Stimulated activated CD8-positive, alpha-beta memory T cell treated with anti-CD3 and anti-CD28 coated beads, Interleukin-7, amount 100 ng/mL, for 48 hours (primary cell): ENCODE measurements at places on chromosomes 5 and 9.

GRCh38 chr5:138077064-138077696 is 6.7 kb upstream of the WNT8A start:
- no peak for DNase-seq

- no peak for DNase-seq
Observed at GRCh38 chr5:45796959-45797553, 100.9 kb upstream of the HCN1 start.

GRCh38 chr9:99105152-99106043 is 485 bp downstream of the TGFBR1 start:
- peak; percentile 26 for DNase-seq

- DNase-seq, result no peak
Observed at GRCh38 chr9:86368871-86369521, 14.8 kb upstream of the TUT7 start.

- DNase-seq, result no peak
Observed at GRCh38 chr9:24899463-24899862, 353.8 kb upstream of the IZUMO3 start.

GRCh38 chr5:56567278-56567677 is 248.1 kb upstream of the MAP3K1 start:
- no peak for DNase-seq

- DNase-seq, result no peak
Observed at GRCh38 chr5:1975406-1975715, 92.6 kb upstream of the IRX4 start.

DNA sequence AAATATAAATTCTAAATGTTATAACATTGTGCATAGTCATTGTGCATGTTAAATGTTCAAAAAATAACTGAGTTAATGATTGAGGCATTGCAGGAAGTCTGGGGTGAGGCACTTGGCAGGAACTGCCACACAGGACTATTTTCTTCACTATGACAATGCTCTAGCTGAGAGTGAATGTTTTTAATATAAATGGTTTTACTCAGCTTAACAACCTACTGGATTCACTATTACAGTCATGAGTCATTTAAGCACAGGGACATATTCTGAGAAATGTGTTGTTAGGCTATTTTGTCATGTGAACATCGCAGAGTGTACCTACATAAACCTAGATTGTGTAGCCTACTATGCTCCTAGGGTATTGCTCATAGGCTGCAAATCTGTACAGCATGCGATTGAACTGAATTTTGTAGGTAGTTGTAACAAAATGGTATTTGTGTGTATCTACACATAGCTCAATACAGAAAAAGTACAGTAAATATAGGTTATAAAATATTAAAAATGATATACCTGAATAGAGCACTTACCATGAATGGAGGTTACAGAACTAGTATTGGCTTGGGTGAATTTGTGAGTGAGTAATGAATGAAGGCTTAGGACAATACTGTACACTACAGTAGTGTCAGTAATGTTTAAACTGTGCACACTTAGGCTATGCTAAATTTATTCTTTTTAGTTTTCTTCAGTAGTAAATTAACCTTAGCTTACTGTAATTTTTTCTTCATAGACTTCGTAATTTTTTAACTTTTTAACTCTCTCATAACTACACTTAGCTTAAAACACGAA is 346.1 kb upstream of the PTGER4 start:
- DNase-seq, result no peak

DNA sequence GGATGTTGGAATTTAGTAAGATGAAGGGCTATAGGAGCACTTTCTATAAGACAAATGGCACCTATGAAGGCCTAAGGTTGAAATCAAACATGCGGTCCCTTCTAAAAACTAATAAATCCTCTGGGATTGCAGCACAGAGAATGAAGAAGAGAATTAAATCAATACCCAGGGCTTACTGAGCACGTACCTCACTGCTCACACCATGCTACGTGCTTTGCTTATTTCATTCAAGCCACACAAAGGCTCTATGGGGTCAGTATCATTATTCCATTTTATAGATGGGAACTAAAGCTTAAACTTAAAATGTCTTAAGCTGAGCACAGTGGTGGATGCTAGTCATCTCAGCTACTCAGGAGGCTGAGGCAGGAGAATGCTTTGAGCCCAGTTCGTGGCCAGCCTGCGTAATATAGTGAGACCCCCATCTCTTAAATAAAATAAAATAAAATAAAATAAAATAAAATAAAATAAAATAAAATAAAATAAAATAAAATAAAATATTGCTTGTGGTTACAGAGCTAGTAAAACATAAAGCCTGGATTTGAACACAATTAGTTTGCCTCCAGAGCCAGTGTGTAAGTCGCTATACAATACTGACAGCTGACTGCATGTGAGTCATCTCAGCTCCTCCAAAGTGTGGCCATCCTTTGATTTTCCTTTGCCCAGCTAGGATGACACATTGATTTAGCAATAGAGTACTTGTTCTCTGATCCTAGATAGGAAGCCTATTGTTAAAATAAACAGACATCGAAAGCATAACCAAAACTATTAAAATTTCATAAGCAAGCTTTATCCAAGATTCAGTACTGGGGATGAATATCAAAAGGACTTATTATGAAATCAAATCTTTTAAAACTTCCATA is 20.9 kb upstream of the DPYSL3 start:
- DNase-seq, result no peak

DNA sequence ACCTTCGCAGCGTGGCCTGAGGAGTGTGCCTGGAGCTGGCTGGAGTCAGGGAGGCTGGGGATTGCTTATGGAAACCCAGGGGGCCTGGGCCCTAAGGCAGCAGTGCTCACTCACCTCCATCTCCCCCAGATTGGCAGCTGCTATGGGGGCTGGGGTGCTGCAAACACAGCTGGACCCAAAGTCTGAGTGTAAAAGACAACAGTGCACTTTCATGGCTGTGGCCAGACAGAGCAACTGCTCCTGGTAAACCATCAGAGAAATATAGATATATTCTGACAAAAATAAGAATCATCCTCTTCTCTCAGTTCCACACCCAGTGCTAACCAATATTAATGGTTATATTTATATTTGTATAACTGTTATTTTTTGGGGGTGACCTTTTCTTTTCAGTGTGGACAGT is 123.9 kb downstream of the TENT4A start:
- DNase-seq, result no peak
